ENCODE measurements at places on chromosomes 3 and 15.

DNA sequence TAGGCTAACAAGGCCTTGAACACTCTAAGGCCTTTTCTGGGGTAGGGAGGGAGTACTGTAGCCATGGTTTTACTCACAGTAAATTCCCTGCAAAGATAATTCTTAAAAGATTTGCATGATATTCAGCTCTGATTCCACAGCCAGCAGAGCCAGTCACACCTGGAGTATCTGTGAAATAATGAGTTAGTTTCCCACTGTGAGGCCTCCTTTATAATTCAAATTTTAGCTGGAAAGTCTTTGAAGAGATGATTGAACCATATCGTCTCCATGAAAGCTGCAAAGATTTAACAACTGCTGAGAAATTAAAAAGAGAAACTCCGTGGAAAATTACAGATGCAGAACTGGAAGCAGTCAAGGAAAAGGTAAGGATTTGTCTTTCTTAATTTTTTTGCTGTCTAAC lies 32.3 kb upstream of the DUT start:
- no peak for DNase-seq

GRCh38 chr3:127426444-127427153 lies 138.8 kb upstream of the PRR20G start:
- no peak for DNase-seq

GRCh38 chr3:188505151-188505550 lies 351.2 kb downstream of the LPP start:
- DNase-seq, result no peak

DNA sequence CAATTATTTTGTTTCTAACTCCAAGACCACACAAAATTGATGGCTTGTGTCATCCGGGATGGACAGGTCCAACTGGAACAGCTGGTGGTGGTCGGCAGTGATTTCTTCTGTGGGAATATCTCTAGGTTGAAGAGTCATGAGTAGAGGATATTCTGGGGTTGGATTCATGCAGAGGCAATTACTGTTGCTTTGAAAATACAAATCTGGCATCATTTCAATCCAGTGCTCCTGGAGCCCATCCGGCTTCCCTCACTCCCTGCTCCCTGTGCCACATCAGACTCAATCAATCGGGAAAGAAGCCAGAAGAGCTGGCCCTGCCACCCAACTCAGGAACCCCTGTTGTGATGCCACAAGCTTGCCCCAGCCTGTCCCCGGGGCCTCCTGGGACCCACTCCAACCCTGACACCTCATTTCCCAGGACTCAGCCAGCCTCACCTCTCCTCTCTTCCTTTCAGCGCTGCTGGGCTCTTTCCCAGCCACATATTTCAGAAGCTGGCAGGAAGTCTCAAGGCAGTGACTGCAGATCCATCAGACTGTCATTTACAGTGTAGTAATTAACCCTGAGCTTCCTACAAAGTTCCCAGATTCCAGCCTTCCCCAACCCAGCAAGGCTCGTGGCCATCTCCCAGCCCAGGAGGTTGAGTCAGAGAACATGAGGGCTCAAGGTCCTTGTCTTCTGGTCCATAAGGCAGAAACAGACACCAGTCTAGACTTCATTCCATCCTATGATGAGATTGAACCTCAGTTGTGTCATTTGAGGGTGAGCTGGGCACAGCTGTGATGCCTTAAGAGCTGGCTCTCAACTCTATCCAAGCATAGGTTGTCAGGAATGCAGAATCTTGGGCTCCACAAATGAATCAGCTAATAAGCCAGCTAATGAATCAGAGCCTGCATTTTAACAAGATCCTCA lies 114.0 kb downstream of the FAM174B start:
- no peak for DNase-seq

DNA sequence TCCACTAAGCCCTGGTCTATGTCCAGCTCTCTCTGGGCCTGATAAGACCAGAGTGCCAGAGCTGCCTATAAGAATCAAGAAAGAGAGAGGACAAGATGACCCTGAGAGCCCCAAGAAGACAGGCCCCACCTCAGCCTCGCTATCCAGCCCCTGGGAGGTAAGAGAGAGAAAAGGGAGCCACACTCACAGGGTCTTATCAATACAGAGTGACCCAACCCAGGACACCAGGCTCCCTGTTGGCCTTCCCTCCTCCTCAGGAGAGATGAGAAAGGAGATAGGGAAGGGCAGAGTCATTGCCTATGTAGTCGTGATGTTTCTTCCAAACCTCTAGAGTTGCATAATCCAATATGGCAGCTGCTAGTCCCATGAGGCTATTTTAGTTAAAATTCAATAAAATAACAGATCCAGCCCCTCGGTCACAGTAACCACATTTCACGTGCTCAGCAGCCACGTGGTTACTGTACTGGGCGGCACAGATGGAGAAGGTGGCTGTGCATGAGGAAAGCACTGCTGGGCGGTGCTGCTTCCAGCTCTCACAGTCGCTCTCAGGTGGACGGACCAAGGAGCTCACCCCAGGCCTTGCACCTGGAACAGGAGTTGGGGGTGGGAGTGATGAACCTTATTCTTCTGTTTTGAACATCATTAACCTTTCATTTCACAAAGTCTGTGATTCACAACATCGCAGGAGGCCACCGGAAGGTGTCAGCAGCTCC lies 525.8 kb downstream of the SHQ1 start:
- DNase-seq, result no peak

GRCh38 chr3:163632722-163633121 lies 1445.6 kb downstream of the SI start:
- no peak for DNase-seq

DNA sequence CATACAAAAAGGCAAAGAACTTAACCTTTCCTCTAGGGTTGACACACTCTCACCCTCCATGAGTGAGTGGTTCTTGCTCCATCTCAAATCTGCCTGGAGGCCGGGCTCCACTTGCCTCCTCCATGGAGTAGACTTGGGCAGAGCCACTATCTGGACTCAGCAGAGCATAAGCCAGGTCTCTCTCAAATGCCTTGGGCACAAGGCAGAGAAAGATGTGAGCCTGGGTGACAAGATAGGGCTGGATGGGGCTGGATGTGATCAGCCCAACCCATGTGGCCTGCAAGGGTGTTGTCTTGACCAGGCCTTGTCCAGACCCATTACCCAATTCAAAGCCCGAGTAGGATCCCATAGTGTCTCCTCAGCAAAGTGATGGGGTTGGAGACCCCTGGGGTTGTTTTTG lies 4.2 kb upstream of the RPL29 start:
- DNase-seq, result no peak

DNA sequence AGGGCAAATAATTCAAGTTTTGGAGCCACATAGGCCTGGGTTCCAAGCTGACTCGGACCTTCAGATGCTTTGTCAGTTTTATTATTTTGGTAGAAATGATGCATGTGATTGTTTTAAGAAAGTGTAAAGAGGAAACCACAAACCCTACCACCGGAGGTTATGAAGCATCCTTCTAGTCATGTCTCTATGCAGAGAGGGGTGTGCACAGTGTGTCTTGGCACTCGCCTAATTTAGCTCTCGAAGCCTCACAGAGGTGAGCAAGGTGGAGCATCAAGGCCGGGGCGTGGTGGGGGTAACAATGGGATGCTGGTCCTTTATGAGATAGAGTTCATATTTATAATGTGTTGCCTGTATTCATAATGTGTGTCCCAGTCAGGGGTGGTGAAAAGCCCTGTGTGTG lies 63.7 kb upstream of the SMAD6 start:
- no peak for DNase-seq

DNA sequence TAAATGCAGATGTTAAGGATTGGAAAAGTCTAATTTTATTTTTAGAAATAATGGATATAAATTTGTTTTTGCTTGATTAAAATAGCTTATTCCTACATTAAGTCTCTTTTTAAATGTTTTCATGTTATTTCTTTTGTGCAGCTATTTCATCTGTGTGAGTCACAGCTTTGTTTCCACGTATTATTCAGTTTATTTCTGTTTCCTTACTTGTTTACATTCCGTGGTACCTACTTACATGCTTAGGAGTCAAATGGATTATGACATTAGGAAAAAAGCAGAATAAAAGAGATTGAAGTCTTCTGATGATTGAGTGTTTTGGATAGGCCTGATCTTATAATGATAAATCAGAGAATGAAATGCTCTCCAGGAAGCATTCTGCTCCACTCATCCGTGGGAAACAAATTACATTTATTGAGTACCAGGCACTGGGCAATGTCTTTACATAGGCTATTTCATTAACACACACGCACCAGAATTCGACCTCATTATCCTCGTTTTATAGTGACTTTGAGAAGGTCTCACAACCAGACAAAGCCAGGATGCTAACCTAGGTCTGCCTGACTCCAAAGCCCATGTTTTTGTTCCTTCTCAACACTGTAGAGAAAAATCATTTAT lies 38.1 kb upstream of the RASA2 start:
- no peak for DNase-seq

DNA sequence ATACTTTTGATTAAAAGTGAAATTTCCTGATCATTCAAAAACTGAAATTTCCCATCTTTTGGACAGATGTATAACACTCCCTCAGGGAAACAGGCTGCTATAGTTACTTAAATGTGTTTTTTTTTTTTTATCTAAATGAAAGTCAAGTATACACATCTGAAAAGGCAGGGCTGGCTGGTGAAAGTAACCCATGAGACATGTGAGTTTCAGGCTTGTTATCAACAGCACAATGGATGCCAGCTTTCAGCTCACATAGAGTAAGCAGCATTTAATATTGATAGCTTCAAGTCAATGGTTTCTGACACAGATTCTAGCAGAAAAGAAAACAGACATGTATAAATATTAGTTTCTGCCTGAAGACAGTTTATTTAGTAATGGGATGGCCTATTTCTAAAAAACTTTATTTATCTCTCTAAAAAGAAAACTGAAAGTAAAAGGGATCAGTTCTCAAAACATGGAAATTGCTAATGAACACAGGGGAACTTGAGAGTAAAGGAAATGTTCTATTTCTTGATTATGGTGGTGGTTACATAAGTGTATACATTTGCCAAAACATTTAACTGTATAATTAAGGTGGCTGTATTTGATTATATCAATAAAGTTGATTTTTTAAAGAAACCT lies 89.7 kb upstream of the CMC1 start:
- no peak for DNase-seq

GRCh38 chr3:100454677-100455076 lies 37.7 kb upstream of the TMEM45A start:
- DNase-seq, result no peak

GRCh38 chr3:160049038-160049437 lies 60.4 kb downstream of the IL12A start:
- no peak for DNase-seq

GRCh38 chr15:38049891-38050290 lies 115.5 kb downstream of the TMCO5A start:
- no peak for DNase-seq

- DNase-seq, result no peak
Measured at GRCh38 chr3:69541711-69542088, 155.8 kb upstream of the FRMD4B start.

DNA sequence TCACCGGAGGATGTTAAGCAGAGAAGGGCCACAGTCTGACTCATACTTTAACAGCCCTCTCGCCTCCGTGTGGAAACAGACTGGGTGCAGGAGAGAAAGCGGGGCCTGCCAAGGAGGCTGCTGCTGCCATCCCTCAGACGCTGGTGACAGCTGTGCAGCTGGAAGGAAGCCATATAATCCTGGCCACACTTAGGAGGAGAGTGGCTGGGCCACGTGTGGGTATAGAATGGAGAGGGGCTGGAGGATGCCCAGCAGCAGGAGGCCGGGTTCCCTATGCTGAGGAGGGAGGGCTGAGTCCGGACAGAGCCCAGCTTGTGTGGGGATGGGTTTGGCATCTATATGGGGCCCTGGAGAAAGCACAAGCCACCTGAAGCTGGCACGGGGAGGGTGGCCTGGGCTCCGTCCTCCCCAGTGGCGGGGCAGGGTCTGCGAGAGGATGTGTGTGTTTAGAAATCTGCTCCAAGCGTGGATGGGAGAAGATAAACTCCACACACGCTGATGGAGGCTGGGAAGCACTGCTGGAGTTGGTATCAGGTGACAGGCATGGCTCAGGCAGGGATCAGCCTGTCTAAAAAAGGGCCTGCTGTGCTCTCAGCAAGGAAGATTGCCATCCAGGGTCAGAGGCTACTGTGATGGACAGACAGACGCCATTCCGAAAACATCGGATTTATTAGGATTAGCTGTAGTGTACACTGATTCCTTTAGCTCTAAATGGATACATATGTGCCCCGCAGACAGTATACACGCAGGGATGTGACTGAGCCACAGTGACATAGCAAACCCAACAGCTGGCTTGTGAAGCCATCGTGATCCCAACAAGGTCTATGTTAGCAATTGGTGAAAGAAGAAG lies 15.9 kb downstream of the ABTB1 start:
- DNase-seq, result no peak

DNA sequence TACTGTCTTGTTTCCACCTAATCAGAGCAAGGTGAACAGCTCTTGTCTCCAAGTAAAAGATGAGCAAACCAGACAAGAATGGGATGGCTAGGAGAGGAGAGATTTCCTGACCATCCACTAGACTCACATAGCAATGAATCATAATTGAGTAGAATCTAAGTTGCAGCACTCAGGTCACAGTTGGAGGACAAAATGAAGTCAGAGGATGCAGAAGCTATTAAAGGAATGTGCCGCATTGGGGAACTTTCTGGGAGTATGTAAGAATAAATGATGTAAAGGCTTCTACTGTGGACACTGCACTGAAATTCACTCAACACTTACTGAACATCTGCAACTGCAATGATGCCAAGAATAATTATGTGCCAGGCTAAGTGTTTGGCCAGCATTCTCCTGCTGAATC lies 217.4 kb upstream of the WNT5A start:
- DNase-seq, result no peak

- DNase-seq, result no peak
Measured at GRCh38 chr15:68962465-68962864, 32.1 kb downstream of the SPESP1 start.

DNA sequence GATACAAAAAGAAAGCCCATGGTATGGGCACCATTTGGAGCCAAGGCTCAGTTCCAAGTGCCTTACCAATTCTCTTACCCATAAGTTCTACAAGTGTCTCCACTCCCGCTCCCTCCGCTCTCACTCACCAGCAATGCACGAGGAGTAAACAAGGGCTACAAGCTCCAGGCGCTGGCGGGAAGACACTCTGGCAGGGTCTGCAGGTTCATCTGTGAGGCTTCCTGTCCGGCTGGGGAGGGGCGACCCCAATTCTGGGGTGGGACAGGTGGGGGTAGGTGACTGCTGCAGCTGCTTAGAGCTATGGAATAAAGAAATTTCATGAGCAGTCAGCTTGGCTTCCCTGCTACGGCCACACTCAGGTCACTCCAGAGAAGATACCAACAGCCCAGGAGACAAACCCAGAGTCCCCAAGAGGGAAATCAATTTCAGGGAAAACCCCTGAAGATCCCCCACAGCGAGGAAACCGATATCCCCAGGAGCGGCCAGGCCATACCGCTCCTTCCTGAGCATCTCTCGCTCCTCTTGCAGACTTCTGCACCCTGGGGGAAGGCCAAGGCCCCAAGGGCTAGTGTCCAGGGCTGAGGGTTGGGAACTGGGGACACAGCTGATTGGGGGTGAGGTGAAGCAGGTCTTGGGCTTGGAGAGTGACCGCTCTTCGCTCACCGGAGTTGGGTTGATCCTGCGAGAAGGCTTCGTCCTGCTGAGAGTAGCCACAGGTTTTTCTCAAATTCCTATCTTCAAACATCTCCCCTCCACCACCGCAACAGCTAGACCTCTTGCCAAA lies 1.4 kb downstream of the CDAN1 start:
- no peak for DNase-seq

GRCh38 chr15:67700023-67700422 lies 125.3 kb upstream of the SKOR1 start:
- no peak for DNase-seq

Measured in stimulated activated CD8-positive, alpha-beta memory T cell treated with anti-CD3 and anti-CD28 coated beads, Interleukin-15, amount 100 ng/mL, for 1 hour (primary cell).